ENCODE measurements at places on chromosomes 12 and 14.

DNA sequence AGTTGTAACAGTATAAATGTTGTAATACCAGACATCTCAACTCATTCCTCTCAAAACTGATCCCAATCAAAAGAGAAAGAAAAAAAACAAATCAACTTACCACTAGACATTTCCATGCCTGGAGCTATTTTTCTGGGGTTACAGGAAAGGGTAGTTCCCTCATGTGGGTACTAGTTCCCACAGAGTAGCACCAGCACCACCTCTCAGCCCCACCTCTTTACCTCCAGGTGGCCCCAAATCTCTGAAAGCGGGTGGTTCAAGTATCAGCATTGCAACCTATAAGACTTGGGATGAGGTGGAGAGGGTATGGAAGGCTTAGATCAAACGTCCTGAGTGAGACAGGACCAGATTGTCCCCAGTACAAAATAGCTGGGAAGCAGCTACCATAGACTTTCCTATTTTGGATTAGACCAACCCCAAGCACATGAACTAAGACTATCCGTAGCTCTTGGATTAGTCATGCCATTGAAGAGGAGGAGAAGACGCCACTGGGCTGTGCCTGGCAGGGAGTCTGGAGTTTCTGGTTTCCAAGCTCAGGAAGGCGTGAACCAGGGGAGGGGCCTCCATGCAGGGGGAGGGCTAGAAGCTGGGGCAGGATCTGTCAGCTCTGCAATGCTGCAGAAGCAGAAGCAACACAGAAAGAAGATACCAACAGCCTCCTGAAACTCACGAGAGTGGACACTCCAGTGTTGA lies at the start of gene SLC39A2:
TSS of gene SLC39A2 (plus strand) at position 620 of the 693 bp plus-strand sequence. CDS start 154 bp downstream, outside the sequence.
- DNase-seq, result no peak

GRCh38 chr14:63421226-63421625 lies 102.5 kb upstream of the GPHB5 start:
- DNase-seq, result no peak

GRCh38 chr12:120847392-120847791 lies 56.8 kb downstream of the SPPL3 start:
- DNase-seq, result no peak

GRCh38 chr12:8038659-8039114 lies 6.2 kb downstream of the FOXJ2 start:
- no peak for DNase-seq

GRCh38 chr12:68349220-68349621 lies 17.1 kb upstream of the MDM1 start:
- no peak for DNase-seq

DNA sequence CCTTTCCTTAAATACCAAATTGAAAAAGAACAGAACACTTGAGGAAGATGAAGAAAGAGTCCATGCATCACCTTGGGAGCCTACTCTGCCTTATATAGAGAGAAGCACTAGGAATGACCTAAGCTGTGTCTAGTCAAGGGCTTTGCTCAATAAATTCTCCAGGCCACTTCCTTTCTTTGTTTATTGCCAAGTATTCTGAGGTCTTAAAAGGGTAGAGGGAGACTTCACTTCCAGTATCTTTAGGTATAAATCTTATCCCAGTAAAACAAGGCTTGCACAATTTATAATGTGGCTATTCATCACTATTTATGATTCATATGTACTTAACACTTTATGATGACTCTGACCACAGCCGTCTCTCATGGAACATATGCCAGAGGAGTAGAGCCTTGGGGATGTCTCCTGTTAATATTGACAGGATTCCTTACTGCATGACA lies 85.1 kb upstream of the ARHGAP5 start:
- no peak for DNase-seq

DNA sequence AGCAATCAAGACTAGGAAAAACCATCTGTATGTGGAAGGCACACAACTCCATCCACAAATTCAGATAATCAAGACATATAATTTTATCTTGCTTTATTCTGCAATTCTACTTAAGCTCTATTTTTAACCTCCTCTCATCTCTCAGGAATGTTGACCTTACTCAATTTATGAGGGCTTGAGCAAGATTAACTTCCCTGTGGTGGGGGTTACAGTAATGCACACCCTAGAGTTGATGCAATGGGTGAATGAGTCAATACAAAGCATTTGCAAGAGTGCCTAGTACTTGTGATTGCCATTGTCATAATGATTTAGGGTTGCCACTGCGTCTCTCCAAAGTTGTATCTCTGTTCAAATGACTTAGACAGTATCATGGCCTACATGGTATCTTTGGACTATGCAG lies 1598.4 kb upstream of the TMEM132C start:
- no peak for DNase-seq

- no peak for DNase-seq
Measured at GRCh38 chr12:108419949-108420348, 80.8 kb upstream of the CMKLR1 start.

DNA sequence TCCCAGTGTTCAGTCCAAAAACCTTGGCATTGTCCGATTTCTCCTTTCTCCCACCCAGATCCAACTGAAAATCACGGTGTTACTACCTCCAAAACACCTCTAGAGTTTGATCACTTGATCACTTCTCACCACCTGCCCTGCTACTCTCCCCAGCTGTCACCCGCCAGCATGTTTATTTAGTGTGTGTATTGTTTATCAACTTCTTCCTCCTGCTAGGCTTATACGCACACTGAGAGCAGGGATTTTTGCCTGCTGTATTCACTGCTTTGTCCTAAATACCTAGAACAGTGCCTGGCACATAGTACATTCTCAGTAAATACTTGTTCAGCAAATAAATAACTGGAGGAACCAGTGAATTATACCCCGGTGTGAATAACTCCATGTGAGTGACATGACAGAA lies 5.0 kb downstream of the BDKRB1 start:
- no peak for DNase-seq

- no peak for DNase-seq
Measured at GRCh38 chr14:92500491-92500941, 13.1 kb upstream of the RIN3 start.

DNA sequence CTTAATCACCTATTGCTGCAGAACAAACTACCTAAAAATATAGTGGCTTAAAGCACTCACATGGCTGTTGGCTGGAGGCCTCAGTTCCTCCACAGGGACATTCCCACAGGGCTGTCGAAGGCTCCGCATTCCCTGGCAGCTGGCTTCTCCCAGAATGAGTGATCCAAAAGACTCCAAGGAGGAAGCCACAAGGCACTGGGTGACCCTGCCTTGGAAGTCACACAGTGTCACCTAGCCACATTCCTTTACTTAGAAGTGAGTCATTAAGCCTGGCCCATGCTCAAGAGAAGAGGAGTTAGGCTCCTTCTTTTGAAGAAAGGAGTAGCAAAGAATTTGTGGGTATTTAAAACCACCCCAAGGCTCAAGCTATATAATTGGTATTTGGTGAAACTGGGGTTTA lies 63.9 kb upstream of the MAP1LC3B2 start:
- no peak for DNase-seq

GRCh38 chr12:14272956-14273912 lies 92.2 kb upstream of the ATF7IP start:
- DNase-seq, result no peak

GRCh38 chr12:31712877-31713276 lies 15.9 kb downstream of the AMN1 start:
- DNase-seq, result no peak

DNA sequence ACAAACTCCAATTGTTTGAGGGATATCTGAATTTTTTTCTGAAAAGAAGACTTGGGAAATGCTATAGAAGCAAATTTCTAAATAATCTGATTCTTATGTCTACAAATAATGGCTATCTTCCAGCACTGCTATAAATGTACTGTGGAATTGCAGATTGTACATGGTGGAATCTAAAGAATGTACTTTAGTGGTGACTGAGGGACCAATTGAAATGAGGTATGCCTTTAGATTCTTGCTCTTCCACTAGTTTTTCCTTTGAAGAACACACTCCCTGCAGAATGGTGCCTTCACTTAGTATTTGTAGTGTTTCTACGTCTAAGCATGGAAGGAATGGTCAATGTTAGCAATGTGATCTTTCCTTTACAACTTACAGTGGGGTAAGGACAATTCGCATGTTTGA lies 11.7 kb upstream of the PRB4 start:
- no peak for DNase-seq

- DNase-seq, result no peak
Measured at GRCh38 chr12:28800129-28800528, 348.9 kb upstream of the FAR2 start.

DNA sequence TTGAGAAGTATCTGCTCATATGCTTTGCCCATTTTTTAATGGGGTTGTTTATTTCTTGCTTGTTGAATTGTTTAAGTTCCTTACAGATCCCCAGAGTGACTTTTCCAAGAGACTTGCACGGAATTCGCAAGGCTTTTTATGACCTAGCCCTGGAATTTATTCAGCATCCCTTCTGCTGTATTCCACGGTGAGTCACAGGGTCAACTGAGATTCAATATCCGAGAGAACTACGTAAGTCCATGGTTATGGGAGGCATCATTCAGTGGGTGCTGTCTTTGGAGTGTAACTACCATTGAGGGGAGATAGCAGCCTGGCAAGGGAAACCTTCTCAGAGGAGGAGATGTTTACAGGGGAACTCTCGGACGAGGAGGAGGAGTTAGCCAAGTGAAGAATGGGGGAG lies 20.9 kb upstream of the GPRC5A start:
- no peak for DNase-seq

- DNase-seq, result no peak
Measured at GRCh38 chr12:568486-568885, 94.8 kb downstream of the NINJ2 start.

DNA sequence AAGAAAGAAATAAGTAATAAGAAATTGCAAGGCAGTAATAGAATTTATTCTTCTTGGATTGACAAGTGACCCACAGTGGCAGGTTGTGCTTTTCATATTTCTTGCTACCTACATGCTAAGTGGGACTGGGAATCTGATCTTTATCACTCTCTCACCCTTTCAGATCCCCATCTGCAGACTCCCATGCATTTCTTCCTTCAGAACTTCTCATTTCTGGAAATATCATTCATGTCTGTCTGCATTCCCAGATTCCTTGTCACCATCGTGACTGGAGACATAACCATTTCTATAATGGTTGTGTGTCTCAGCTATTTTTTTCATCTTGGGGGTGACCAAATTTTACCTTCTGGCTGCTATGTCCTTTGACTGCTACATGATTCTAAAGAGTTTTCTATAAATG lies 4.0 kb upstream of the OR6C65 start:
- no peak for DNase-seq

Data from Panc1 (cell line).